ENCODE measurements at places on chromosomes 12 and 14. TPM values are rescaled to one million over a fixed set of nuclear protein-coding genes. Genes with fewer than 3 reads are reported as not detected.

Gene CLEC2A
- not detected for total RNA-seq

Gene DEPDC4
- total RNA-seq, result 0.82 TPM

Gene RGS6
- total RNA-seq, result 29.7 TPM

Gene KRT3
- total RNA-seq, result not detected

Gene MMP19
- 0.72 TPM for total RNA-seq

DNA sequence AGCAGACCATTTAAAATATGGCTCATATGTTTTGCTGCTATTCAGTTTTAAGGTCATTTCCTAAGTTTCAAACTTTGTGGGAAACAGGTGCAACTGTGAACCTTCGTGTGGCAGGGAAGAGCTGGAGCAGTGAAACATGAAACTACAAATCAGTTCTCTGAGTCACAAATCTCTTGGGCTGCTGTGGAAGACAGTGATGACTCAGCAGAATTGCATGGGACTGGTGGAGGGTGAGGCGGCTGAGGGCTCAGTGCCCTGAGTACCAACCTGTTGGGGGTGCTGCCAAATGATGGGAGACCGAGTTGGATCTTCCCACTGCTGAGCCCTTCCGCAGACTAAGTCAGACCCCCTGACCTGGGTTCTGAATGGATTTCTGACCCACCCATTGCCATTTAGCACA, 8.4 kb upstream of the CALM1 start:
- no peak for DNase-seq

DNA sequence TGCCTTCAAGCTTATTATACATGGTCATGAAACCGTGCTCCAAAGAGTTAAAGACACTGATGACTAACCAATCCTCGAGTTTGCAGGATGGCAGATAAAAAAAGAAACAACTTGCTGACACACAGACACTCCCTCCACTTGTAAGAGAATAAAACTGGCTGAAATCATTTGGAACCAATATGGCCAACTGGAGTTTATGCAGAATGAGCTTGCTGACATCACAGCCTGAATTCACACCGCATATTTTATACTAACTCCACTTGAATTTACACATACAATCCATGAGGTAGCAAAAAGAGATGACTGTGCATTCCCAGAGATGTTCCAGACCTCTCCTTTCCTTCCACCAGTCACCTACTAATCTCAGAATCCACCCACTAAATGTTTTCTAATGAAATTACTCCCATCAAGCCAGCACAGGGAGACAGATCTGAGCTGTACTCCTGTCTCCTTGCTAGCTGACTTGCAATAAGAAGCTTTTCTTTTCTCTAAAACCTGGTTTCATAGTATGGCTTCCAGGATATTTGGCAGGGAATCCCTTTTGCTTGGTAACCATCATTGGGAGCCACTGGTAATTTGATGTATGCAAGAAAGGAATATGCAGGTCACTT, 15.8 kb upstream of the PTPRR start:
- DNase-seq, result no peak

DNA sequence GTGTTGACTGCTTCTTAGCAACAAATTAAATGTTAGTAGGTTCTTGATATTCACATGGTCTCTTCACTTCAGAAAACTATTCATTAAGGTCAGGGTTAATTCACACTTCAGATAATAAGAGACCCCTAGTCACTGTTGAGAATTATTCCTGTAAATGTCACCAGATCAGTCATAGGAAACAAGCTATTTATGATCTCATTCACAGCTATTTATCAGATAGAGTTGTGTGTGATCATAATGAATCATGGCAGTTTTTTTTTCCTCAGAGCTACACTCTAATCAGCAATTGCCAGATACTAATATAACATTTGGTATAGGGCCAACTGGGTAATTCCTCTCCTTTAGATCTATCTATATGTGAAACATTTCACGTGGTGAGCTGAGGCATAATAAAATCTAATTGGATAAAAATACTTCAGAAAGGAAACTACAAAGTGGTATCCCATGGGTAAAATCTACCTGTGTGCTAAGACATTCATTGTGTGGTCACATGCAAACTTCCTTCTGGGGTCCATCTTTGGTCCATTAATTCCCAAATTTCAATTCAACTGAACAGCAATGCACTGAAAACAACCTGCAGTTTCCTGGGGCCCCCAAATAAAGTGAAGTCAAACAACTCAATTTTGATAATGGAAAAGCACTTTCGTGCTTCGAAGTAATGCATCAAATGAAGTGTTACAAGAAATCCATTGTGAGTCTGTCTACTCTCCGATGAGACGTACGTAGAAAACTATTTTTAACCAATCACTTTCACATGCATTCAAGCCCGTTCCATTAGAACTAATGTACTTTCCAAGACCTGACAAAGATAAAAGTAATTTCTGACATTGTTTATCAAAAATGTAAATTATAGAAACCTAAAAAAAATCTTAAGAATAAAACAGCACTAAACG, 197.0 kb downstream of the ACSS3 start:
- DNase-seq, result no peak

DNA sequence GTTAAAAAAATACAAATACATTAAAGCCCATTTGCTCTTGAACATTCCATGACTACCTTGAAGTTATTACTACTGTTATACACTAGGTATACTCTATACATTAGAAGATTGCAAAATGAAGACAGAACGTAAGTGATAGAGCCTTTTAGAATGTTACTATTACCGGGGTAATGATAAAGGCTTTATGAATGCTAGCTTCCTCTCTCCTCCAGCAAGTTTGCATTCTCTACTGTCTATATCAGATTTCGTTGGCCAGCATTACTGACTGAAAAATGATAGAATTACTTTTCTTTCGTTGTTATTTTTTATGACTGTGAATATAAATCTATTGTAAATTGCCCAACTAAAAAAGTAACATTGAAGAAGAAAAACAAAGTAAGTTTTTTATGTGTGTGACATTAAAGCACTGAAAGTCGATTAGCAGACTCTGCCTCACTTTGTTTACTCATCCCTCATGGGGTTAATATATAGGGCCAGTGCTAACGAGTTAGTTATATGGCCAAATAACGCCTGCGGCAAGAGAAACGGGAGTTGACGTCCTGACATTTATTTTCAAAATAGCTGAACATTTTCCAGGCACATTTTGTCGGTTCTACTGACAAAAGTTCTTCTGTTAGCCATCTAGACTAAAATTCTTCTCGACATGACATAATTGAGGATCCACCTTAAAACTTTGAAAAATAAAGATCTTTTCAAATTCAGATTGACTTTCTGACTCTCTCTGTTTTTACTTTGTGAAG, 163.8 kb upstream of the KITLG start:
- DNase-seq, result no peak

DNA sequence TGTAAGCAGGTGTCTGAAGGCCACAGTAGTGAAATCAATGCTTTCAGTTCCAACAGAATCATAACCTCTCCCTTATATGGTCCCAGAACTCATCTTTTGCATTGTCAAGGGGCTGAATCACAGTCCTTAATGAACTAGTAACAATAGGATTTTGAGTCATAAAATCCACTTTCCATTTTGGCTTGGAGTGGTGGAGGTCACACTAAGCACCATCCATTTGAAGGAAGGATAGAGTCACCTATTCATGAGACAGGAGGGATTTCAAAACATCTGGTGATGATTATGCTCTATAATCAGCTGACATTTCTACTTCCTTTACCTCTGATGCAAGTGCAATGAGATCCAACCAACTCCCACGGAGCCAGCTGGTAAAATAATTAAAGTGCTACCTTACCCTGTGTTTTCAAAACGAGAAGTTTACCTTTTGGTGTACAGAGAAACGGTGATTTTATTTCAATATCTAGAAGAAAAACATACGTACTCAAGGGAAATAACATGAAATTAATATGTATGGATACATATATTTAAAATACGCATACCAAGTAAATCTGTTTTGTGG, 59.1 kb downstream of the TMEM132D start:
- no peak for DNase-seq
